ENCODE measurements at places on chromosomes 13 and 19. TPM values are rescaled to one million over a fixed set of nuclear protein-coding genes. Genes with fewer than 3 reads are reported as not detected.

Gene STOML3
- total RNA-seq = not detected

Gene TTYH1
- total RNA-seq = 0.80 TPM

Gene CAPS
- total RNA-seq = 12.9 TPM

Gene SHFL
- 68.1 TPM for total RNA-seq

Gene ZNF628
- total RNA-seq = 6.6 TPM

Gene NLRP5
- total RNA-seq = not detected
